ENCODE measurements at places on chromosomes 3 and 15.
A peak's percentile ranks its signal among the peaks of the same experiment; 100 is the strongest.

- DNase-seq = no peak
Observed at GRCh38 chr3:169116056-169116693, 547.3 kb downstream of the MECOM start.

DNA sequence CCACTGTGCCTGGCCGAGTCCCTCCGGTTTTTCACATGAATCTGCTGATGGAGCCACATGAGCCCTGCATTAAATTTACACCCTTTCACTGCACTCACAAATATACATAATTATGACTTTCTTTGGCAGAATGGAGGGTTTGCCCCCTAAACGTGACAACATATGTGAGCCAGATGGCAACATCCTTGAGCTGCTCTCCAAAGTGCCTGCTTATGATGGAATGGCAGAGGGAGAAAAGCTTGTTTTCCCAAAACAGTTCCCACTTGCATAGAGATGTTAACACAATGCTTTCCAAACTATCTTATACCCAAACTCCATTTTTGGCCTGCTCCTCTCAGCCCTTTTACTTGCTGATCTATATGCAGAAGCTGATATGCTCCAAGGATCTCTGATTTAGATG, 54.9 kb downstream of the ABCC5 start:
- DNase-seq = no peak

- DNase-seq = peak; percentile 57
Observed at GRCh38 chr3:190666821-190667220, 152.9 kb downstream of the IL1RAP start.

DNA sequence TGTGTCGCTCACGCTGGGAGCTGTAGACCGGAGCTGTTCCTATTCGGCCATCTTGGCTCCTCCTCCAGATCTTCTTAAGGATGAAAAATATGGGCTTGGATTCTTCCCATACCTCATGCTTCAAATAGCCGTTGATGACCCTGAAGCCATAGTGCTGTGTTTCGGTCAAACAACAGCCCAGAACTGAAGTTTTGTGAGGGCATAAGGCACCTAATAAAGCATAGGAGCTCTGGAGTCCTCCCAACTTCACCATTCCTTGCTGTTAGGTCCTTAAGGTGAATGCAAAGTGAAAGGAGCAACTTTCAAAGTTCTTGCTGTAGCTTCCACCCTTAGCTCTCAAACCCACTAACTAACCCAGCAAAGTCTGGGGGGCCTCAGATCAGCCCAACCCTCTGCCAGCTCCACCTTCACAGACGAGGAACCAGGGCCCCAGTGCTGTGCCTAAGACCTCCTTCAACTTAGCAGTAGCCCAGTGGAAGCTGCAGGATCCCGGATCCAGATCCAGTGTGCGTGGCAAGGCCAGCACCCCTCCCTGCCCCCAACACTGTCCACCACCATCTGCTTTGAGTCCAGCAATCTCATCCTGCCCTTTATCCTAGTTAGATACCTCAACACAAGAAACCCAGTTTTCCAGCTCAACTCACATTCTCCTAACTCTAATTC, at the start of gene GRK7:
Gene GRK7 (plus strand): TSS at position 321 of the 663 bp plus-strand sequence. CDS start 14,877 bp downstream, outside the sequence.
- no peak for DNase-seq

DNA sequence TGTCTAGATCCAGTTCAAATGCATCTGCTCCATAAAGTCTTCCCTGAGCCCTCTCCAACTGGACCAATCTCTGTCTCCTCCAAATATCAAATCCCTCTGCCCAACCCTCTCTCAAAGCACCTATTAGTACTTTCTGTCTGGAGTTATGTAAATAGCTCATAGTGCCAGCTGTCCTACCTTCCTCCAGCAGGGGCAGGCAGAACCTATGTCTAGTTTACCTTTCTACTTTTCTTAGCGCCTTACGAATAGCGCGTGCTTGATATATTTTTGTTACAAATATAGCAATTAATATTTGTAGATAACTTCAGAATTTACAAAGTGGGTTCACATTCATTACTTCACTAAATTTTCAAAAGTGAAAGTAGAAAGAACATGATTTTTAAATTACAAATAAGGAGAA, 14.0 kb upstream of the CCDC80 start:
- no peak for DNase-seq

DNA sequence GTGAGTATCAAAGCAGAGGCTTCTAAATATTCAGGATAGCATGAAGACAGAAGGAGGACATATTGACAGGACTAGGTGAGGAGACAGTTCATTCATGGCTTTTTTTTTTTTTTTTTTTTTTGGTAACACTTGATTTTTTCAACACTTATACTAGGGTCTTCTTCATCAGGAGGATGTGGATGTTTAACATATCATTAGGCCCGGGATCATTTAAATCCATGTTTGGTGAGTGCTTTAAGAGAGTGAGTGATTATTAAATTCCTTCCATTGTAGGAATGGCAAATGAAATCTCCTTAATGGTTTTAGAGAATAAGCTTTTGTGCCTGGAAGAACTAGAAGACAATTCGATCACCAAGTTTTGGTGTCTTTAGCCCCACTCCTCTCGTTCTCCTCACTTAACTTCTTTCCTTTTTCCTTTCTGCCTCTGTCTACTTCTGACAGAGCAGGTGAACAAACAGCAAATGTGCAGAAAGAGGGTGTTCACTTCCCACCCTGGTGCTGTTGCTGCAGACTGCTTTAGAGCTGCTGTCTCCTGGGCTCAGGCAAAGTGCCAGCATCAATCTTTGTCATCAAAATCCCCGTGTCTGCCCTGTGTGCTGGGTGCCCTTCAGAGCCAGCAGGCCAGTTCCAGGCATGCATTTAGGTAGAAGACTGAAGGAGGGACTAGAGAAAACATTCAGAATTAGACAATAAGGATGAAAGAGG, 35.6 kb upstream of the RAB11A start:
- peak; percentile 33 for DNase-seq

All from muscle of leg (tissue), 16 donors.